Mononuclear cell (primary cell): ENCODE measurements at places on chromosomes 2 and 18. TPM values are rescaled to one million over a fixed set of nuclear protein-coding genes. Genes with fewer than 3 reads are reported as not detected.

The MEX3C gene
- total RNA-seq = 107 TPM

The BMP10 gene
- total RNA-seq = not detected

The TIA1 gene
- 57.1 TPM for total RNA-seq

The ALK gene
- not detected for total RNA-seq

The EN1 gene
- not detected for total RNA-seq

The B3GNT7 gene
- 6.5 TPM for total RNA-seq

The TTN gene
- 47.6 TPM for total RNA-seq

The COBLL1 gene
- total RNA-seq = 26.4 TPM

The APLF gene
- 11.2 TPM for total RNA-seq

The ATP6V1B1 gene
- not detected for total RNA-seq

The MARCHF7 gene
- total RNA-seq = 143 TPM

The HOXD9 gene
- not detected for total RNA-seq

The DUSP2 gene
- 891 TPM for total RNA-seq

The ACSL3 gene
- total RNA-seq = 64.6 TPM

The RAB6C gene
- total RNA-seq = 0.10 TPM

The GKN1 gene
- 0.31 TPM for total RNA-seq

The ADAM23 gene
- total RNA-seq = 0.94 TPM

The SERPINB13 gene
- not detected for total RNA-seq

The EVA1A gene
- total RNA-seq = 0.84 TPM

The CYP27C1 gene
- not detected for total RNA-seq

The RAPGEF4 gene
- total RNA-seq = 2.4 TPM

The CD28 gene
- total RNA-seq = 85.3 TPM

The PREB gene
- total RNA-seq = 11.0 TPM

The VAMP5 gene
- total RNA-seq = 8.9 TPM

The CSRNP3 gene
- under 0.01 TPM for total RNA-seq

The UGT1A1 gene
- not detected for total RNA-seq

The LGALSL gene
- total RNA-seq = 11.6 TPM

The VWA3B gene
- not detected for total RNA-seq

The PROKR1 gene
- under 0.01 TPM for total RNA-seq

The SANBR gene
- total RNA-seq = 4.4 TPM

The PECR gene
- 8.1 TPM for total RNA-seq

The NOP58 gene
- 336 TPM for total RNA-seq

The CDH19 gene
- not detected for total RNA-seq

The LYG2 gene
- total RNA-seq = not detected

The C2orf78 gene
- total RNA-seq = not detected

The HOXD13 gene
- not detected for total RNA-seq

The FAM161A gene
- 0.52 TPM for total RNA-seq

The EFHD1 gene
- 0.42 TPM for total RNA-seq

The RFTN2 gene
- total RNA-seq = under 0.01 TPM

The CRYBA2 gene
- total RNA-seq = not detected

The COL4A4 gene
- 0.21 TPM for total RNA-seq

The RPE gene
- total RNA-seq = 17.9 TPM

The SERPINB2 gene
- total RNA-seq = 143 TPM

The INHA gene
- total RNA-seq = not detected

The CHRNG gene
- total RNA-seq = not detected

The CYTIP gene
- 766 TPM for total RNA-seq

The IL1B gene
- total RNA-seq = 3,994 TPM

The GCKR gene
- total RNA-seq = not detected

The VAPA gene
- 370 TPM for total RNA-seq
